Fibroblast of lung (primary cell): ENCODE measurements at places on chromosomes 13 and 19.

DNA sequence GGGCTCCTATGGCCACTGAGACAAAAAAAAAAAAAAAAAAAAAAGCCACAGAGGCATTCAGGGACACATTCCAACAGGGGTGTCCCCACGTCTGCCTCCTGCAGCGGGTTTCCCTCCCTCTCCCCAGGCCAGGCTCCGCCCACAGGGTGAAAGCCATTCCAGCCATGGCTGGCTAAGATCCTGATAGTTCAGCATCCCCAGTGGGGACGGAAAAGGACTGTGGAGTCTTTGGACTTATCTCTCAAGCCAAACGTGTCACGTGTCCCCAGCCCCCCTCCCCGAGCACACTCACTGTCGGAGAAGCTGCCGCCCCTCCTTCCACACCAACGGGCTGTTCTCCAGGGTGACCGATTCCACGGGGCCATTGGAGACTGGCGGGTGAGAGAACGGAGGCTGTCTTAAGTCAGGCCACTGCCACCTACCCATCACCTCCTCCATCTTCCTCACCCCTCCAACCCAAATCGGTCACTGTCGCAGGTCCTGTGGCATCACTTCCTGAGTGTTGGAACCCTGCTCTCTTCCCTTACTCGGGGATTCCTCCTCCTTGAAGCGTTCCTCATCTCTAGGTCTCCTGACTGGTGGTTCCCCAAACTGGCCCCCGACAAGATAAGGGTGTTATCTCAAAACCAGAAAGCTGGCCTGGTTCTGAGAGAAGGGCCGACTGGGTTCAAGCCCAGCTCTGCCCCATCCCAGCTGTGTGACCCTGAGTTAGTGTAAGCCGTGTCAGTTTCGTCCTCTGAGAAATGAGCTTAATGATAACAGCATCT is 9.1 kb upstream of the FKRP start:
- no peak for DNase-seq

GRCh38 chr19:2202366-2202765 is 33.8 kb downstream of the PLEKHJ1 start:
- no peak for DNase-seq

DNA sequence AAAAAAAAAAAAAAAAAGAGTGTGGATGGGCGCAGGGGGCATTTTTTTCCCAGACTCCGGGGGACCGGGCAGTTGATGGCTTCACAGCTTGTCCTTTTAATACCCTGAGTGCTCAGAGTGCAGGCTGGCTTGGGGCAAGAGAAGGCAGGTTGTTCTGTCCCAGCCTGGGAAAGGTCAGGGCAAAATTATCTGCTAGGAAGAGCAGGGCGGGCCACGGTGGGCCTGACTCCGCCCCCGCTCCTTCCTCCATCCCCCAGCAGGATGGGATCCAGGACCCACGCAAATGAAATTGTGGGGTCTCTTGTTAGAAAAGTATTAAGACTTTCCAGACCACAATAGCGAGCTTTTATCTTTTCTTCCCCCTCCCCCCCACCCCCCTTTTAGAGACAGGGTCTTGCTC is 70.7 kb downstream of the PTPRS start:
- DNase-seq, result no peak

GRCh38 chr19:1656988-1657536 is 4.6 kb upstream of the TCF3 start:
- DNase-seq, result no peak

- no peak for DNase-seq
These were observed 63.4 kb downstream of the ACSBG2 start for GRCh38 chr19:6198896-6199239.

GRCh38 chr13:79802389-79803085 is 321.6 kb downstream of the NDFIP2 start:
- no peak for DNase-seq

GRCh38 chr19:15979293-15979692 is 30.5 kb downstream of the OR10H4 start:
- no peak for DNase-seq

DNA sequence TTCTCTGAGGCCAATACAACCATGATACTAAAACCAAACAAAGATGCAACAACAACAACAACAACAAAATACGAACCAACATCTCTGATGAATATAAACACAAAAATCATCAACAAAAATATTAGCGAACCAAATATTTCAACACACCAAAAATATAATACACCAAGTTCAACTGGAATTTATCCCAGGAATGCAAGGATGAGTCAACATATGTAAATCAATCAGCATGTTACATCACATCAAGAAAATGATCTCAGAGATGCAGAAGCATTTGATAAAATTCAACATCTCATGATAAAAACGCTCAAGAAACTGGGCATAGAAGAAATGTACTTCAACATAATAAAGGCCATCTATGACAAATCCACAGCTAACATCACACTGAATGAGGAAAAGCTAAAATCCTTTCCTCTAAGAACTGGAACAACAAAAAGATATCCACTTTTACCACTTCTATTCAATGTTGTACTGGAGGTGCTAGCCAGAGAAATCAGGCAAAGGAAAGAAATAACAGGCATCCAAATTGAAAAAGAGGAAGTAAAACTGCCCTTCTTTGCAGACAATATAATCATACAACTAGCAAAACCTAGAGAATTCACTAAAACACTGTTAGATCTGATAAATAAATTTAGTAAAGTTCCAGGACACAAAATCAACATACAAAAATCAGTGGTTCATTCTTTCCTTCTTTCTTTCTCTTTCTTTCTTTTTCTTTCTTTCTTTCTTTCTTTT is 2448.7 kb upstream of the PCDH20 start:
- DNase-seq, result peak; percentile 5

DNA sequence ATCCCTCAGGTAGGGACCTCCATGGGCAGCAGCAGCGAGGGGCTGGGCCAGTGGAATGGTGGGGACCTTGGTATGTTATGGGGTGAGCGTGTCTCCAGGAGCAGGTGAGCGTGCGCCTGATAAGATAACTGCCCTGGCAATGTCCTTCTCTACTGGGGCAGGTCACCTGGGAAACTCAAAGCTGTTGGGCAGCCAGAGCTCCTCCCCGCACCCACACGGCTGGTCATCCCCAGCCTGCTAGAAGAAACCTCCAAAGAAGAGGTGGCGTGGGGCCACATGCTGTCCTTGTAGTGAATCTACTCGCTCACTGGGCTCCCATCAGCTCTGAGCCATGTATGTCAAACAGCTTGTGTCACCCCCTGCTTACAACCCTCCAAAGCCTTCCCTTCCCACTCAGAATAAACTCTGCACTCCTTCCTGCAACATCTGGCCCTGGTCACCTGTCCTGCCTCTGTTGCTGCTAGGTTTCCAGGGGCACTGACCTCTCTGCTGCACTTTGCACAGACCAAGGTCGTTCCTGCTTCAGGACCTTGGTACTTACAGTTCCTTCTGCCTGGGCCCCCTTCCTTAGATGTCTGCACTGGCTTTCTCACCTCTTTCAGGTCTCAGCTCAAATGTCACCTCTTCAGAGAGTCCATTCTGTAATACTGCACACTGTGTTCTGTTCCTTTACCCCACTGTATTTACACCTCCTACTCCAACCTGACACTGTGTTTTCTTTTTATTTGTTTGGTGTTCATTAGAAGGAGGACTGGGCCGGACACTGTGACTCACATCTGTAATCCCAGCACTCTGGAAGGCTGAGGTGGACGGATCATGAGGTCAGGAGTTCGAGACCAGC is 1.8 kb upstream of the ATP4A start:
- no peak for DNase-seq

DNA sequence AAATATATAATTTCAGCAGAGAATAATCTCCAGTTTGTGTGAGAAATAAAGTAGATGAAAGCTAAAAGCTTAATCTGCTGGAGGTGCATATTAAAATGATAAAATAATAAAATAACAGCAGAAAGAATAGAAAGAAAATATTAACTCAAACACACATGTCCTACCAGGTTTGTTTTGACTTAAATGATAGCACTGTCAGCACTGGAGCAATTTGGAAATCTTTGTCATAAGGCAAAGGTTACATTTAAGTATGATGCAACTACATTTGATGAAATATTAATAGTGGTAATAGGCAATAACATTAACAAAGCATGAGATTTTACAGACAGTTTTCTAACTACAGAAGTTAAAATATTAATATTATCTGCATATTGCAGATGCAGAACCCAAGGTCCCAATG is 2380.1 kb downstream of the PCDH9 start:
- DNase-seq, result no peak

DNA sequence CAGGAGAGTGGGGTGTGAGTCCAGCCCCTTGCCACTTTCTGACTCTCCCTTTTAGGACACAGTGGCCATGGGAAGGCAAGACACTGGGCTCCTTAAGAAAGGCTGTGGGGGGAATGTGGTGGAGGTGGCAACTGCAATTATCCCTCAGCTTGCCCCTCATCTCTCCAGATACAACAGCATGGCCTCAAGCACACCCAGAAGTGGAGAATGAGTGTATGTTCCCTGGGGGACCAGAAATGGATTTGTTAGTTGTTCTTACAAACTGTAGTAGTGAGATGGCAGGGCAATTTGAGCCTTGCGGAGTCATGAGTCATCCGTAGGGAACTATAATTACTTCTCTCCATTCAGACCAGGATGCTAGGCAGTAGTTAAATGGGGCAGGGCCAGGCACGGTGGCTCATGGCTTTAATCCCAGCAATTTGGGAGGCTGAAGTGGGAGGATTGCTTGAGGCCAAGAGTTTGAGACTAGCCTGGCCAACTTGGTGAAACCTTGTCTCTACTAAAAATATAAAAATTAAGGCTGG is 25.6 kb upstream of the CXCL17 start:
- DNase-seq, result peak; percentile 57
